ENCODE measurements at places on chromosomes 3 and 15.

- DNase-seq = no peak
Measured at GRCh38 chr3:149623824-149624223, 34.0 kb downstream of the WWTR1 start.

- DNase-seq = no peak
Measured at GRCh38 chr3:71407823-71408222, 175.7 kb downstream of the FOXP1 start.

DNA sequence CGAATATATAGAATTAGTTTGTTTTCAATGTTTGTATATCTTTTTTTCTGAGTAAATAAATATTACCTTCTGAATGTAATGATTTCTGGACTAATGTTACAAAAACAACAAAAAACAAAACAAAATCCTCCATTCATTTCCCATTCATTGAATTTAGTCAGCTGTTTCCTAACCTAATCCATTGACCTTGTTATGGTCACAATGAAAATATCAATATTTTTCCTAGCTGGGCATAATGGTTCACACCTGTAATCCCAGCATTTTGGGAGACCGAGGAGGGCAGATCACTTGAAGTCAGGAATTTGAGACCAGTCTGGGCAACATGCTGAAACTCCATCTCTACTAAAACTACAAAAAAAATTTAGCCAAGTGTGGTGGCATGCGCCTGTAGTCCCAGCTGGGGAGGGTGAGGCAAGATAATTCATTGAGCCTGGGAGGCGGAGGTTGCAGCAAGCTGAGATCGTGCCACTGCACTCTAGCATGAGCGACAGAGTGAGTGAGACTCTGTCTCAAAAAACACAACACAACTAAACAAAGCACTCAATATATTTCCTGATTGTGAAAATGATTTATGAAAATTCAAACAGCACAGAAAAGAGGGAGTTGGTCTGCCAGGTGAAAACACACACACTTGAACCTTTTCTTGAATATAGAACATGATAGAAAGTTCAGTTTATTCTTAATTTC, 23.0 kb upstream of the PLSCR4 start:
- DNase-seq = no peak

GRCh38 chr3:178646186-178646862, 110.1 kb downstream of the KCNMB2 start:
- no peak for DNase-seq

DNA sequence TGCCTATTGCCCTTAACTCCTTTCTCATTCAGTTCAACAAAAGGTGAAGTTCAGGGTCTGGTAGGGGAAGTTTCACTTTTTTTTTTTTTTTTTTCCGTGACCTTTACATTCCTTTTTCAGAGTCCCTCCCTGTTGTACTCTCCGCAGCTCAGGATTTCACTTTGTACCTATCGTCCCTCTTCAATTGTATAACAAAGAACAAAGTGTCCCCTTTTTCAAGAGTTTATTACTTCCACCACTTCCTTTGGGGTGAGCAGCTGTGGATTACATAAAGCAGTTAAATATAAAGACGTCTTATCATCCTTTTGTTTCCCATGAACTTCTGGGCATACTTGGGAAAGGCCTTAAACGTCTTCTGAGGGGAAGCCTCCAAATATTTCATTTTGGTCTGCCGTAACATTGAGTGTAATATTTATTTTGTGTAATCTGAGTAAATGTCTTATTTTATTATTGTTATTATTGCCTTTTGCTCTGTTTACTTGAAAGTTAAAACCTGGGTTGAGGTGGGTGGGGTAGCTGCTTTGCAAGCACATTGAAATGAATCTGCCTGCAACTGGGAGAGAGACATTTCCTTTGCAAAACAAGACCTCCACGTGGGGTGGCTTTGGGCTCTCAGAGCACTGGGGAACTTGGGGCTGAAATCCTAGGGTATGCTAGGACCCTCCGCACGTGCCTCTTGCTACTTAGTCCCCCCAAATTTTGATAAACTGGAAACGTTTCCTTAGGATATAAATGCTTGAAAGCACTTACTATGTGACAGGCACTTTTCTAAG, 169.4 kb downstream of the MCTP2 start:
- no peak for DNase-seq

GRCh38 chr15:92047900-92048299, 194.4 kb downstream of the SLCO3A1 start:
- no peak for DNase-seq

DNA sequence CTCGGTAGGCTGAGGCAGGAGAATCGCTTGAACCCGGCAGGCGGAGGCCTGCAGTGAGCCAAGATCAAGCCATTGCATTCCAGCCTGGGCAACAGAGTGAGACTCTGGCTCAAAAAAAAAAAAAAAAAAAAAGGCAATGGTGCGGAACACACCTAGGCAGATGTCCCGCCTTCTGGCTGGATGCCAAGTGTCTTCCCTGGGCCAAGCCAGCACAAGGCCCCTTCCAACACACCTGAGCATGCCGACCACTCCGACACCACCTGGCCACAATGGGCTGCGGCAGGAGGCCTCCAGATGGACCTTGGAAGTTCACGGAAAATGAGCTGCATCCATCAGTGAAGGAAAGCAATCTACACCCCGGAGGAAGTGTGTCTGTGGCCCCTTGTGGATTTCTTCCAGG, 19.0 kb downstream of the NUP210 start:
- DNase-seq = no peak

- no peak for DNase-seq
Measured at GRCh38 chr3:38487323-38487722, 8.8 kb upstream of the EXOG start.
